ENCODE measurements at places on chromosomes 3 and 15.

DNA sequence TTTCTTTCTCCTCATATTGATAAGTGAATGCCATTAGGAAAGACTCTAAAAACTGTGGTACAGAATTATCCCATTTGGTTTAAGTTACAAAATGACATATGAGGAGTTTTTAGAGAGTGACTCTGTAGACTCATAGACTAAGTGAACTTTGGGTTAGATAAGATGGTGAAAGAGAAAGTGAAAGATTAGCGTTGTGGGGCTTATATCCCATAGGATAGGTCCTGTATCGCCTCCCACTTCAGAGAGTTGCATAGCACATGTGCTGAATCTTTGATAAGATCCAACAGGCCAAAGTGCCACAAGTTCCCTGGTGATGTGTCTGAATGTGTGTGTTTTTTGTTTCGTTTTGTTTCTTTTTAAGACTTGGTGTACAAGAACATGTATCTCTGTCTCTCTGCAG is 666.9 kb downstream of the MECOM start:
- DNase-seq, result no peak

- no peak for DNase-seq
Measured at GRCh38 chr3:18363338-18363737, 61.8 kb downstream of the SATB1 start.

DNA sequence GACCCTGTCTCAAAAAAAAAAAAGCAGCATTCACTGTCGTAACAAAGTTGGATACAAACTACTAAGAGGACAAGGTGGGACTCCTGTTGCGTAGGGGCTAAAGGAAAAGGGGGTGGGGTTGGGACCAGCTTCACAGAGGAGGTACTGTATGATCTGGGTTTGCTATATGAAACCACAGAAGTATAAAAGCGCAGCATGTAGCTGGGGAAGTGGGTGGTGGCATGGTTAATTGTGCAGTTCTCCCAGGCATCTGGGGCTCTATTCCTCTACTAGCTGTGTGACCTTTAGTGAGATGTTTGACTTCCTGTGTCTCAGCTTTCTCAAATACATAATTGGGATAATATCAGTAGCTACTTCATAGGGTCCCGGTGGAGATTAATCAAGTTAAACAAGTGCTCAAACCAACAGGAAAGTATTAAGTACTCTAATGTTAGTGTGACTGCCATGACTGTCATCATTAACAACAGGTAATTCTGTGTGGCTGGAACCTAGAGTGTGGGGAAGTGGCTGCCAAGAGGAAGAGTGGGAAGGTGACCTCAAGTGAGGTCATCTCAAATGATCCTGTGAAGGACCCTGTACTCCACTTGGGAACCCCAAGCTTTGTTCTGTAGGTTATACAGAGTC is 11.5 kb downstream of the PARP16 start:
- no peak for DNase-seq

DNA sequence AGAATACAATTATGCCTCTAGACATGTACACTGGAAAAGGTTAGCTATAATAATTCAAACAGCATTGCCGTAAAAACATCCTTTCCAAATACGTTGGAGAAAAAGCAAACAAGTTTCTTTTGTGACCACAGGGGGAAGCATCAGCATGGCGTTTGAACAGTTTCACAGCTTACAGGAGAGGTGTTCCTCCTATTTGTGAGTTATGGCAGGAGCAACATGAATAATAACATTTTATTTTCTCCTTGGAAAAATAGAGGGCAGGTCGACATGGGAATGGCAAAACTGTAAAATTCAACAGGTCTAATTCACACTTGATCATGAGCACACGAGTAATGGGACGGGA is 39.7 kb upstream of the GADL1 start:
- DNase-seq, result no peak

- DNase-seq, result no peak
Measured at GRCh38 chr3:130969621-130970020, 57.0 kb downstream of the ASTE1 start.

- DNase-seq, result no peak
Measured at GRCh38 chr3:40680685-40681657, 156.2 kb downstream of the ZNF621 start.

DNA sequence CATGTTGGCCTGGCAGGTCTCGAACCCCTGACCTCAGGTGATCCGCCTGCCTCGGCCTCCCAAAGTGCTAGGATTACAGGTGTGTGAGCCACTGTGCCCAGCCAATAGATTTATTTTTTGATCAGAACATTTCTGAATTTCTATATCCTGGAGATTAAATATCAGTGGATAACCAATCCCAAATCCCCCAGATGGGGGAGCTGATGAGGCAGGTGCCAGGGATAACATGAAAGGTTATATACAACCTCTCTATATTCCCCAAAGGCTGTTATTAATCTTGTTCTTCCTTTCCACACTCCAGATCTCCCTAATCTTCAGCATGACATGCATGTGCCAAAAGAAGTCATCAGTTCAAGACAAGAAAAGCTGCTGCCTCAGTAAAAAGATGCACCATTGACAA is 112.3 kb downstream of the WDR76 start:
- no peak for DNase-seq

GRCh38 chr3:126537730-126538281 is 13.9 kb downstream of the CHST13 start:
- DNase-seq, result no peak

GRCh38 chr15:55250941-55251340 is 38.7 kb downstream of the RAB27A start:
- DNase-seq, result no peak

- no peak for DNase-seq
Measured at GRCh38 chr3:135706758-135707375, 258.7 kb upstream of the PPP2R3A start.

- no peak for DNase-seq
Measured at GRCh38 chr3:132530624-132531023, 66.4 kb upstream of the ACKR4 start.

DNA sequence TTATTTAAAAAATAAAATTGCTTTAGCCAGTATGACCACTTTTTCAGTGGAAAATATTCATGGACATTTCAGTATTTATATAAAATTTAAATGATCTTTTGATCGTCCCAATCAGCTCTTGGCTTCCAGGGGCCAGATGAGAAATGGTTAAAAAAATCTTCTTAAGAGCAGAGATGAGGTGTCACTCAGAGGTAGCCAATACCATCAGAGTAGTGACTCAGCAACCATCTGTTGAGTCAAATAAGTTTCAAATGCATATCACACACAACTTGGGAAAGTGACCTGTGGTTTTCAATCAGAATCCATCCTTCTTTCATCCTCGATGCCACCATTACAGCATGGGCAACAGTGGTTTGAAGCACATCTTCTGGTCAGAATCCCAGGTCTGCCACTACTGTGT is 958.8 kb upstream of the NR2F2 start:
- DNase-seq, result no peak

DNA sequence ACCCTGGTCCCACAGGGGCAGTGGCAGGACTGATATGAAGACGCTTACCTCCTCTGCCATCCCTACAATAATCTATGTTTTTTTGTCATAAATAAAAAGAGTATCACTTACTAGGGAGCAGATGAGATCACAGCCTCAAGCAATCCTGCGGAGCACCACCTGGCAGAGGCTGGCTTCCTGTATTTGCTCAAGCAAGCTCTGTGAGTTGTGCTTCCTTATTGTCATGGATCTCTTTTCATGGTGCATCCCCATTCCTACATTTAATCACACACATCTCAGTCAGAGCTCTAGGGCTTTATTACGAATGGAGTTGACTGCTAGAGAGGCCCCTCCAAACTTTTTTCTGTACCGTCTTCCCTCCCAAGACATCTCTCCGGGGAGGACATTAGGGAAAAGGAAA is 186.0 kb downstream of the UBE2E2 start:
- no peak for DNase-seq

DNA sequence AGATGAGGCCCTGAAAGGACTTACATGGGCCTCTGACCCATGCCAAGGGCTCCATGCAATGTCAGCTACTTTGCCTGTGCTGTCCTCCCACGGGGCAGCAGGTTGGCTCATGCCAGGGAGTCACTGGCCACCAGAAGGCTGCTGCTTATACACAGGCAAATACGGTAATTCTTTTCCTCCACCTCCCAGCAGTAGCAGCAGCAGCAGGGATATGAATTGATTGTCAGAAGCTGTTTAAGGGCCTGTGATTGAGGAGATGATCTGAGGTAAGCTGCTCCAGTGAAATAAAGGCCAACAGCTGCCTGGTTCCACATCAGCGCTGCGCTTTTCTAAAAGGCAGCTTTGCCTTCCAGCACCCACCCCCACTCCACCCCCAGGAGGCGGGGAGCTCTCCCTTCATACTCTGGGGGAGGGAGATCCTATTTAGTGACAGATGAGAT is 250.5 kb downstream of the SHQ1 start:
- no peak for DNase-seq

DNA sequence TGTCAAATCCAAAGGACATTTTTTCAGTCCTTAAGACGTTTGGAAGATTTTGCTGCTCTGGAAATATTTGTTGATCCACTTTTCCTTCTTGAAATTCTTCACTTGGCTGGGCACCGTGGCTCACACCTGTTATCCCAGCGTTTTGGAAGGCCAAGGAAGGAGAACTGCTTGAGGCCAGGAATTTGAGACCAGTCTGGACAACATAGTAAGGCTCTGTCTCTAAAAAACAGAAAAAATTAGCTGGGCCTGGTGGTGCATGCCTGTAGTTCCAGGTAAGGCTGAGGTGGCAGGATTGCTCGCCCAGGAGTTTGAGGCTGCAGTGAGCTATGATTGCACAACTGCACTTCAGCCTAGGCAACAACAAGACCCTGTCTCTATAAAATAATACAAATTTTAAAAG is 173.9 kb upstream of the MITF start:
- no peak for DNase-seq

- DNase-seq, result no peak
Measured at GRCh38 chr3:187196573-187197334, 532 bp upstream of the RTP1 start.

- DNase-seq, result no peak
Measured at GRCh38 chr15:48925714-48926223, 38.0 kb downstream of the SHC4 start.

GRCh38 chr3:94429517-94429916 is 366.7 kb downstream of the NSUN3 start:
- DNase-seq, result no peak

GRCh38 chr3:63240381-63240902 is 37.7 kb upstream of the SYNPR start:
- DNase-seq, result no peak
